PC-9 (cell line): ENCODE measurements at places on chromosomes 16 and 17.

GRCh38 chr16:53775821-53776431, 72.0 kb downstream of the FTO start:
- peak overlapping the region; percentile 28 for H3K4me3 ChIP-seq
- H3K27me3 ChIP-seq = no peaks in the 10 kb centered on the region
- H3K4me1 ChIP-seq = peaks cover 75% of the 10 kb centered on the region
- DNase-seq = peak; percentile 47

GRCh38 chr17:4887581-4887980, 11.8 kb upstream of the C17orf107 start:
- no peak overlapping the region for H3K27ac ChIP-seq
- 0 out of 2 replicates have a peak, but pooled peaks cover 3% of the 10 kb centered on the region for H3K36me3 ChIP-seq
- no peak overlapping the region for H3K4me3 ChIP-seq
- no peaks in the 10 kb centered on the region for H3K4me1 ChIP-seq
- H3K27me3 ChIP-seq = no peaks in the 10 kb centered on the region

DNA sequence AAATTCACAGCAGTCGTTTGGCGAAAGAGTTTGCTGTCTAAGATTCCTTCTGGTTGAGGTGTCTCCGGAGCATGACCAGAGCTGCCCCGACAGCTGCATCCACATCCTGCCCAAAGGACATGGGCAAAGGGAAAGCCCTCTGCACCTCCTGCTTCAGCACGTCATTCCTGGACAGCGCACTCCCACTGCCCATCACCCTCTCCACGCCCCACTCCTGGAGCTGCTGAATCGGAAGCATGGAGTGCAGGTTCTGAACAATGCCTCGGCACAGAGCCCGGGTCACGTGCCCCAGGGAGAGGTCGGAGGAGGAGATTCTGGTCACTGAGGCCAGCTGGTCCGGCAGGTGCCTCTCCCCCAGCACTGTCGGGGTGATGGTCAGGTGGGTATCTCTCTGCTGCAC, 1.3 kb upstream of the TRPV1 start:
- no peaks in the 10 kb centered on the region for H3K4me1 ChIP-seq
- H3K27ac ChIP-seq = no peak overlapping the region
- peaks cover 8% of the 10 kb centered on the region; the same call in 1 of the 2 replicates for H3K36me3 ChIP-seq
- no peak for DNase-seq
- H3K27me3 ChIP-seq = no peaks in the 10 kb centered on the region

DNA sequence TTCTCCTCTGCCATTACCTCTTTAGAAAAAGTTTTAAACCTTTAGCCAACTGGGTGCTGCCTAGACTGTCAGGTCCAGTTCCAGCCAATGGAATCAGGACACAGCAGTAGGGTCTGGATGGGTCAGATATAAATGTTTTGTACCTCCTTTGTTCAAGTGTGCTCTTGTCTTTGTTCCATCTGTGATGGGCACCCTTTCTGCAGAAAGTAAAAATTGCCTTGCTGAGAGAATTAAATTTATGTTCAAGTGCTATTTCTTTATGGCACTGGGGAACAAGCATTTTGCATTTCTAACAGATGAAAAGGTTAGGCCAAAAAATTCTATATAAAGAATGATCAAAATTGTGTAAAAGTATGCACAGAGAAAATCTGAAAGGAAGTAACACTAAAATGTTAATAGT, 5.2 kb upstream of the HP start:
- no peaks in the 10 kb centered on the region for H3K36me3 ChIP-seq
- H3K27me3 ChIP-seq = peaks cover 8% of the 10 kb centered on the region; the same call in 1 of the 2 replicates
- H3K27ac ChIP-seq = no peak overlapping the region
- peaks cover 8% of the 10 kb centered on the region; the same call in 1 of the 2 replicates for H3K4me1 ChIP-seq
- no peak overlapping the region for H3K4me3 ChIP-seq
- no peak for DNase-seq

- H3K27ac ChIP-seq = peak overlapping the region; percentile 41; the same call in 1 of the 2 replicates
- peaks cover 67% of the 10 kb centered on the region for H3K4me1 ChIP-seq
- DNase-seq = no peak
- no peaks in the 10 kb centered on the region for H3K27me3 ChIP-seq
- no peaks in the 10 kb centered on the region for H3K36me3 ChIP-seq
- H3K4me3 ChIP-seq = no peak overlapping the region
Measured at GRCh38 chr16:57190136-57190535, 4.0 kb downstream of the RSPRY1 start.

DNA sequence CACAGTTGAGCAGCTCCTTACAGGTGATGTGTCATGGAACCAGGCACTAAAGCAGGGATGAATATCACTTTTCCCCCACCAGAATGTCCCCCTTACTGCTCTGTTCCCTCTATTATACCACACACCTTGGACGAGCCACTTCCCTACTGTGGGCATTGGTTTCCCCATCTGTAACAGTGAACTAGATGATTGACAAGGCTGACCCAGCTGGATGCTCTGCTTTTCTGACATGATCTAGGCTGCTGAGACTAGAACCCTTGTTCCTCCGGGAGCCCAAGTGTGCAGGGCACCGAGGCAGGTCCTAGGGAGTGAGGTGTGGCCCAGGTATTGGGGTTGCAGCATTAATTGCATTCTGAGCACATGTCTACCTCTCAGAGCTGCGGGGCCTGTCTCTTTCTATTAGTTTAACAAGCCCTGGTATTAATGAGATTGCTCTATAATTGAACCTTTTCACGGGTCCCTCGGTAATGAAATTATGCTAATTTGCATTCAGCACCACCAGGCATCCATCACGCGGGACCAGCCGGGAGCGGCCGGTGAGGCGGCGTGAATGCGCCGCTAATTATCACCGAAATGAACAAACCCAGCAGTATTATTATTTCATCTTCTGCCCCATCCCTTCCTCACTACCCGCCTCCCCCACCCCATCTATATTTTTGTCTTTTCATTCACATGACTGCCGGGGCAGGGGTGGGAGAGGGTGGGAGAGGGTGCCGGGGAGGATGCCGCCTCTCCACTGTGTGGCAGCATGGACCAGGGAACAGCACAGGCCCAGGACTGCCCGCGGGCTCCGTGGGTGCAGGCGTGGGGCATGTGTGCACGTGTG, 121.1 kb downstream of the CYLD start:
- no peak for DNase-seq
- no peak overlapping the region for H3K27ac ChIP-seq
- H3K36me3 ChIP-seq = no peaks in the 10 kb centered on the region
- H3K4me1 ChIP-seq = peaks cover 12% of the 10 kb centered on the region
- H3K4me3 ChIP-seq = no peak overlapping the region
- no peaks in the 10 kb centered on the region for H3K27me3 ChIP-seq

GRCh38 chr17:17855976-17856375, 19.2 kb upstream of the SREBF1 start:
- no peak overlapping the region for H3K27ac ChIP-seq
- no peaks in the 10 kb centered on the region for H3K36me3 ChIP-seq

GRCh38 chr17:81346908-81347349, 48.3 kb upstream of the BAHCC1 start:
- H3K36me3 ChIP-seq = no peaks in the 10 kb centered on the region
- peak overlapping the region; percentile 58 for H3K4me3 ChIP-seq
- no peaks in the 10 kb centered on the region for H3K4me1 ChIP-seq
- no peaks in the 10 kb centered on the region for H3K27me3 ChIP-seq
- H3K27ac ChIP-seq = no peak overlapping the region

DNA sequence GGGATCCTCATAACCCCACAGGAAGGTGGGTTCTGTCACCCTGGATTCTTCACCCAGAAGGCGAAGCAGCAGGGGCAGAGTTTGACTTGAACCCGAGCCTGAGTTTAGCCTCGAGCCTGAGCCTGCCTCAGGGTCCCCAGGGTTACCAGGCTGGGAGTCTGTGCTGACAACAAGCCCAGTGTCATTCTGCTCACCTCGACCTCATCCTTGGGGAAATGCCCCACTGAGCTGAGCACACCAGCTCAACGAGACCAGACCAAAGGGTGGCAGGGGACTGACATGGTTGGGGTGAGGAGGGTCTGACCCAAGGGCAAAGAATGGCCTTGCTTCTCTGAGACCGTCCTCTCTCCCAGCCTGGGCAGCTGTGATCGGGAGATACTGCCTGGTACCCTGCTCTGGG, 20.2 kb downstream of the CACNG4 start:
- no peaks in the 10 kb centered on the region for H3K4me1 ChIP-seq
- H3K4me3 ChIP-seq = no peak overlapping the region
- no peak for DNase-seq
- no peaks in the 10 kb centered on the region for H3K36me3 ChIP-seq
- no peaks in the 10 kb centered on the region for H3K27me3 ChIP-seq

DNA sequence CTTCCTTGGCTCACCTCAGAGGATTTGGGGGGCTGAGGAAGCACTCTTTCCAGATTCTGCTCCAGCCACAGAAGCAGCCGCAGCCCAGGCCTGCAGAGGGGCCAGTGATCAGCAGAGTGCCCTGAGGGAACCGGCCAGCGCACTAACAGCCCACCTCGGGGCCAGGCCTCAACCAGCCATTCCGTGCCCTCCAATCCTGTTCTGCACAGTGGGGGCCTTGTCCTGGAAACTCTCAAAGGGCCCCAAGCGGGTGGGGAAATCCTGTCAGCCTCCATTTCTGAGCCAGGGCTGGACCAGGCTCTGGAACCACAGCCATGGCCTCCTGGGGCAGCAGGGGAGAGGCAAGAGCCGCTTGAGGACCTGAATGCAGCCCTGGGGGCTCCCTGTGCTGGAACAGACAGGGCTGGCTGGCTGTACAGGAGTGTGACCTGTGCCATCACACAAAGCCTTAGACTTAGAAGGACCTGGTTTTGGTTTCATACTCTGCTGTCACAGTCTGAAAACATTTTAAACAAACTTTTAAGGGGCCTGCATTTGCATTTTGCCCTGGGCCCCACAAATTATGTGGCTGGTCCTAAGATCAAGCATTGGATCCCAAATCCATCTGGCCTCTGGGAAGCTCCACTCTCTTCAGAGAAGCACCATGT, 10.0 kb downstream of the CNGB1 start:
- H3K4me1 ChIP-seq = peaks cover 29% of the 10 kb centered on the region
- H3K36me3 ChIP-seq = no peaks in the 10 kb centered on the region
- no peaks in the 10 kb centered on the region for H3K27me3 ChIP-seq
- no peak overlapping the region for H3K4me3 ChIP-seq
- DNase-seq = no peak

DNA sequence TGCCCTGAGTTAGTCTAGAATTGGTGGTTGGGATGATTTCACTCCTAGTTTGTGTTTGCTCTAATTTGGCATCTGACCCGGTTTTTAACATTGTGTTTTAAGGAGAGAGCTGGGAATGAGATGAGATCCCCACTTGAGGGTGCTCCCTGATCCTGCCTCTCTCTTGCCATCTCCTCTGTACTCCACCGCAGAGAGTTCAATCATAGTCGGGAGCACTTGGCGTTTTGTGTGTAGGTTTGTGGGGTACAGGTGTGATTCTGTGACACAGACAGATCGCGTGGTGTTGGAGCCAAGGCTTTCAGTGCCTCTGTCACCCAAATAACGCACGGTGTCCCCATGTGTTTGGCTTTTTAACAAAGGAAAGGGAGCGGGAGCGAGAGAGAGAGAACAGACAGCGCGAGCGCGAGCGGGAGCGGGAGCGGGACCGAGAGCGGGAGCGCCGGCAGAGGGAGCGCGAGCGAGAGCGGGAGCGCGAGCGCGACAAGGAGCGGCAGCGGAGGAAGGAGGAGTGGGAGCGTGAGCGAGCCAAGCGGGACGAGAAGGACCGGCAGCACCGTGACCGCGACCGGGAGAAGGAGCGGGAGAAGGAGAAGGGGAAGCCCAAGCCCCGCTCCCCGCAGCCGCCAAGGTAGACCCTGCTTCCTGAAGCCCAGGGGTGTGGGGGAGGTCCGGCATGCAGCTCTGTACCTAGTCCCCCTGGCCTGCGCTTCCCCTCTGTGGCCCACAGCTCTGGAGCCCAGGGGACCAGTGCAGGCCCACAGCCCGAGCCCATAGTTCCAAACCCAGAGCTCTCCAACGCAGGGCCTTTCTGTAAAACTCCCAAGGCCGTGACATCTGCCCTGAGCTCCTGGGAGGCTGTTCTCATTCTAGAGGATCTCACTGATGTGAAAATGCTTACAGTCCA, 27.2 kb upstream of the IL17C start:
- no peaks in the 10 kb centered on the region for H3K4me1 ChIP-seq
- no peak for DNase-seq
- no peaks in the 10 kb centered on the region for H3K27me3 ChIP-seq
- no peaks in the 10 kb centered on the region; the same call in 1 of the 2 replicates for H3K36me3 ChIP-seq
- H3K4me3 ChIP-seq = no peak overlapping the region
- H3K27ac ChIP-seq = no peak overlapping the region

DNA sequence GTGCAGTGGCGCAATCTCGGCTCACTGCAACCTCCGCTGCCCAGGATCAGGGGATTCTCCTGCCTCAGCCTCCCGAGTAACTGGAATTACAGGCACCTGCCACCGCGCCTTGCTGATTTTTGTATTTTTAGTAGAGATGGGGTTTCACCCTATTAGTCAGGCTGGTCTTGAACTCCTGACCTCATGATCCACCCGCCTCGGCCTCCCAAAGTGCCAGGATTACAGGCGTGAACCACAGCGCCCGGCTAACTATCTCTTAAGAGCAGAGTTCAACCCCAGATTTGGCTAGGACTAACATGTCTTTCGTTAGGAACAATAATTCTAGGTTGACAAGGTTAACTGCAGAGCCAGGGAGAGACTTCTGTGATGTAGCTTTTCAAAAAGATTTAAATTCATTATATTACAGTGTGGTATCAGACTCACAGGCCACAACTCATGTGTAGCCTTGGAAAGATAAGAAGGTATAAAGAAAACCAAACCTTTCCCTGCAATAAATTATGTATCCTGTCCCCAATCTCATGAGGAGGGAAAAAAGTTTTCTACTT, 4.3 kb downstream of the CHTF8 start:
- no peaks in the 10 kb centered on the region for H3K27me3 ChIP-seq
- H3K36me3 ChIP-seq = peaks cover 6% of the 10 kb centered on the region; the same call in 1 of the 2 replicates
- H3K27ac ChIP-seq = no peak overlapping the region
- DNase-seq = no peak
- peaks cover 15% of the 10 kb centered on the region for H3K4me1 ChIP-seq
- H3K4me3 ChIP-seq = no peak overlapping the region

GRCh38 chr17:74234486-74234885, 21.1 kb downstream of the TTYH2 start:
- no peak for DNase-seq
- H3K4me3 ChIP-seq = no peak overlapping the region
- peaks cover 82% of the 10 kb centered on the region for H3K27me3 ChIP-seq
- H3K27ac ChIP-seq = no peak overlapping the region
- H3K4me1 ChIP-seq = 0 out of 2 replicates have a peak, but pooled peaks cover under 1% of the 10 kb centered on the region
- no peaks in the 10 kb centered on the region for H3K36me3 ChIP-seq

- no peak overlapping the region for H3K4me3 ChIP-seq
- H3K4me1 ChIP-seq = peaks cover 8% of the 10 kb centered on the region; the same call in 1 of the 2 replicates
- H3K27me3 ChIP-seq = no peaks in the 10 kb centered on the region
- DNase-seq = no peak
Measured at GRCh38 chr17:39835038-39835786, 28.9 kb downstream of the IKZF3 start.

- DNase-seq = no peak
- no peaks in the 10 kb centered on the region for H3K36me3 ChIP-seq
- H3K4me3 ChIP-seq = no peak overlapping the region
Measured at GRCh38 chr17:78732354-78732753, 49.7 kb downstream of the CYTH1 start.

GRCh38 chr17:39581071-39581758, 26.5 kb downstream of the NEUROD2 start:
- H3K27ac ChIP-seq = no peak overlapping the region
- H3K27me3 ChIP-seq = peaks cover 17% of the 10 kb centered on the region; the same call in 1 of the 2 replicates
- no peak overlapping the region for H3K4me3 ChIP-seq
- no peaks in the 10 kb centered on the region for H3K36me3 ChIP-seq
- H3K4me1 ChIP-seq = no peaks in the 10 kb centered on the region

- H3K4me3 ChIP-seq = no peak overlapping the region
- no peaks in the 10 kb centered on the region for H3K36me3 ChIP-seq
- no peaks in the 10 kb centered on the region for H3K27me3 ChIP-seq
- no peak overlapping the region for H3K27ac ChIP-seq
- peaks cover 11% of the 10 kb centered on the region; the same call in 1 of the 2 replicates for H3K4me1 ChIP-seq
Measured at GRCh38 chr16:11334831-11335404, 10.3 kb upstream of the RMI2 start.
